ENCODE measurements at places on chromosomes 16 and 17.
A peak's percentile ranks its signal among the peaks of the same experiment; 100 is the strongest.

DNA sequence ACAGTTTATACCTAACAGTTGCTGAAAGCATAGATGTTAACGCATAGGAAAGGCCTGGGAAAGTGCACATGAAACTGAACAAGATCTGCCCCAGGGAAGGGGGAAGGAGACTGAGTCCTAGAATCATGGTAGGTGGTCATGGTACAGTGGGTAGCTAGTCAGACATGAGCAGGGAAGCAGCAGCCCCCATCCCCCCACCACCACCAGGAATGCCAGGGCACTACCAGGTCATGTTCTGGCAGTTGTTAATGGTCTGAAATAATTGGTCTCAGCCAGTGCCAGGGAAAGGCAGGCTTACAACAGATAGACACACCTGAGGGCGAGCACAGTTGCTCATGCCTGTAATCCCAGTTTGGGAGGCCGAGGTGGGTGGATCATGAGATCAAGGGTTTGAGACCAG is 185.2 kb downstream of the CPPED1 start:
- no peak for DNase-seq

- no peak for DNase-seq
Observed at GRCh38 chr17:40883031-40883430, 2.0 kb downstream of the KRT20 start.

DNA sequence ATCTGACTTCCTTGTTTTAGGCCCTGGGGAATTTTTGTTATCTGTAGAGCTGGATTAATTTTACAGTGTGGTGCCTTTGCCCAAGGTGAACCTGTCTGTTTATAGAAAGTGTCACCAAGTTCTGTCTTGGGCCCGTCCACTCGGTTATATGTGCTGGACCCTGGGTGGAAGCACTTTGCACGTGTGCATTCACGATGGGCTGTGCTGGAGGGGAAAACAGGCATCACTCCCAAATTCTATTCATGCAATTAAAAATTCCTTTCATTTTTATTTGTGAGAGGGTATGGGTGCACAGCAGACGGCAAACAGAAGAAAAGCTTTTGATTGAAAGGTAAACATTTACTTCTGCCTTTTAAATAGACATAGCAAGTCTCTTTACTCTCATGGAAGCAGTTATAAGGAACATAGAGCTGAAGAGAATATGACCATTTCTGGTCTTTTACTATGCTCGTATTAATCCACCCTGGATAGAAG is 101.2 kb downstream of the WWOX start:
- no peak for DNase-seq

DNA sequence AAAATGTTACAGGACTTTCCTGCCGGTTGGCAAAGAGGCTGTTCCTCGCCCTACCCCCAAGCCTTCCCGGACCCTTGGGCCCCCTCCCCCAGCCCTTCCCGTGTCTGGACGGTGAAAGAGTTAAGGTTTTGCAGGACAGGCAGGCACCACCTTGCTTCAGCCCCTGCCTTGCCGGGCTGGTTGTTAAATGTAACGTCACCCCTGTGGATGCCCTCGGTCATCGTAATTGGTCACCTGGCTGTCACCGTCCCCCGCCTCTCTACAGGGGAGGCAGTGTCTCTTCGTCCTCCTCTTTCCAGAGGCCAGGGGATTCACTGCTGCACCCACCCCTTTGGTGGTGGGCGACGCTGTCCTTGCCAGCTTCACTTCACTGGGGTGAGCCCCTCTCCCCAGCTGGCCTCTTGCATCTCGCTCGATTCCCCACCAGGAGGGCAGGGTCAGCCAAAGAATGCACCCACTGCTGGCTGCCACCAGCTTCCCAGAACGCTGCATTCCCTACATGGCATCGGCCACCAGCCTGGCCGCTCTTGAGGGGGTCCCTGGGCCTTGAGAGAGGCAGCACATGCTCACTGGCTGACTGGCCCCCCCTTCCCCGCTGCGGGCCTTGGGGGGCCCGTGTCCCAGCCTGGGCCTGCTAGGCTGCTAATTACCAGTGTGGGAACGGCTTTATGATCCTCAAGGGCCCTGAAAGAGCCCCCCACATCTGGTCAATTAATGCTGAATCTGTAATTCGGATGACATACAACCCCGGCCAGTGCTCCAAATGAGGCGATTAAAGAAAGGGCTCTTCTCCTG is 25.2 kb upstream of the GSE1 start:
- no peak for DNase-seq

DNA sequence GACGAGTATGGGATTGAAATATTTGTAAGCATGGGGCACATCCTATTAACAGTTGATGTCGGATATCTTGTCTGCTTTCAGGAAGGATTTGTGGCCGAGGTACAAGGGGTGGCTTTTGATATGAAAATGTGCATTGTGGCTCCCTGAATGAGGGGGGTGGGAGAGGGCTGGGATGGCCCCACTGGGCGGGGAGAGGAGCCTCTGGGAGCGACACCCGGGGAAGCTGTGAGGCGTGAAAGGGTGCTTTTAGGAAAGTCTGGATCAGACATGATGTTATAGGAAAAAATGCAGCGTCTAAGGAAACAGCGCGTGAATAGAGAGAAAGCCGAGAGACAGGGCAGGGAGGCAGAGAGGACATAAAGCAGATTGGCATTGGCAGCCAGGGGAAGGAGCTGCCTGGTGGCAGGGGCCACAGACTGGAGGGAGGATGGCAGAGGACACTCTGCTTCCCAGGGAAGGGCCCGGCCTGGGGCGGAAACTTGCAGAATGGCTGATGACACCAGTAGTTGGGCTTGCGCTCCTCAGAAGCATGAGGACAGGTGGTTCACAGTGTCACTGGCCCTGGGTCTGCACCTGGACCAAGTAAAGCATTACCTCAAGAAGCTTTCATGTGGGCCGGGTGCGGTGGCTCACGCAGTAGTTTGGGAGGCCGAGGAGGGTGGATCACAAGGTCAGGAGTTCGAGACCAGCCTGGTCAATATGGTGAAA is 95.7 kb downstream of the NTN1 start:
- no peak for DNase-seq

DNA sequence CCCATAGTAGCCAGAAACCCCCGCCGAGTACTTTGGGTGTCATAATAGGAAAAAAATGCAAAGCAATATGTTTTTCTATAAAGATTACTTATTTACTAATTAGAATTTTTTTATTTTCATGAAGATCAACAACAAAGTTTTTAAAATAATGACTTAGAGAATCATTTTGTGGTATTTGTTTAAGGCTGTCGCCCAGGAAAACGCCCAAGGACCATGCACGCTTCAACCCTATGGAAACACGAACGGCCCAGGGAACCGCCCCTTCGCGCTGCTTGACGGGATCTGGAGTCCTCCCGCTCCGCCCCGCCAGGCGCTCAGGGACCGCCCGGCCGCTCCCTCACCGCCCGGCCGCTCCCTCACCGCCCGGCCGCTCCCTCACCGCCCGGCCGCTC is 408 bp upstream of the KPNA2 start:
- DNase-seq = peak; percentile 98

GRCh38 chr17:32503251-32504165 is 16.7 kb downstream of the CDK5R1 start:
- no peak for DNase-seq

DNA sequence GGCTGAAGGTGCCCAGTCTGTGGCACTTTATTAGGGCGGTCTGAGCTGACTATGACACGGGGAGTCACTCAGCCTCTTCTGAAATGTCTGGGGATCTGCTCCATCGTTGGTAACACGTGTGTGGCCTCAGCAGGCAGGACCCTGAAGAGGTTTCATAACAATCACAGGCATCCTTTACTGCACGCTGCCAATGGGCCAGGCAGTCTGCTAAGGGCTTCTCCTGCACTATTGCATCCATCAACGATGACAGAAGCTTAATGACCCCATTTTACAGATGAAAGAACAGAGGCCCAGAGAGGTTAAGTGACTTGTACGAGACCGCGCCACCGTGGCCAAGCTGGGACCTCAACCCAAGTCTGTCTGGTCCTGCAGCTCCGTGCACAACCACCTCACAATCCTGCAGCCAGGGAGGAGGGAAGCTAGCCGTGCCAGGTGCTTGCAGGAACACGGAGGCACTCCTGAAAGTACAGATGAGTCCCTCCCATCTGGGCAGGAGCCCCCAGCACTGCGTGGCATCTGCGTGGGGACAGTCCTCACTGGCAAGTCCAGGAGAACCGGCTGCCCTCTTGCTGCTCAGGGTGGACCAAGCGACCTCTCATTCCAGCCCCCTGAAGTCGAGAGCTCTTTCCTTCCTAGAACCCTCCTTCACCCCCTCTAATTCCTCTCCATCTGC is 40.0 kb downstream of the RPH3AL start:
- no peak for DNase-seq

GRCh38 chr17:82059272-82060000 is 6.2 kb downstream of the DUS1L start:
- no peak for DNase-seq

GRCh38 chr17:63364944-63365343 is 81.2 kb downstream of the CYB561 start:
- DNase-seq = no peak

DNA sequence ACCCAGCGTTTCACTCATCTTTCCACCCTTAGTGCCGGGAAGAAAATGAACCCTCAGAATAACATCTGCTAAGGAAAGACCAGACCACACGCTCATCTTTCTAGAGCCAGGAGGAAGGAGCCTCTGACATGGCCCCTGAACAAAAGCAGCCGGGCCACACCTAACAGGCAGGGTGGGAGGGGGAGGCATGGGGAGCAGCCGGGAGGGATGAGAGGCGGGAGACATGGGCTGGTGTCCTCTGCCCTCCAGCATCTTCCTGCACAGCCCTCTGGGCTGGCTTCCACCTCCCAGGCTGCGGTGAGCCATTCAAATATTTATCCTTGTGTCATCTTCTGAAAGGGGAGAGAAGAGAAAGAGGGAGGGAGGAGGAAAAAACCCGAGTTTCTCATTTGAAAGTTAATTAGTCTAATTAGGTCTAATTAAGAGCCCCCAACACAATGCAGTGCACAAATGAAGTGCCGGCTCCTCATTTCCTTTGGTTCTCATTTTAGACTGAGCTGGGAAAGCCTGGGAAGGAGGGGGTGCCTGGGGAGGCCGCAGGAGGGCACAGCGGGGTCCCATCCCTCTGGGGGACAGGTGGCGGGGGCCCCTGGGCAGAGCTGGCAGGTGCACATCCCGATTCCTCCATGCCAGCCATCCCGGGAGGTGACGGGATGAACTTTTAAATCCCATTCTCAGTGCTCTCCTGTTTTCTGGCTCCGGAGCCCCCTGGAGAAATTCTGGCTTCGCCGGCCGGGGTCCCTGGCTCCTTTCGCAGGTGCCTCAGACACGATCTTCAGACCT is 90.5 kb downstream of the ENGASE start:
- no peak for DNase-seq

DNA sequence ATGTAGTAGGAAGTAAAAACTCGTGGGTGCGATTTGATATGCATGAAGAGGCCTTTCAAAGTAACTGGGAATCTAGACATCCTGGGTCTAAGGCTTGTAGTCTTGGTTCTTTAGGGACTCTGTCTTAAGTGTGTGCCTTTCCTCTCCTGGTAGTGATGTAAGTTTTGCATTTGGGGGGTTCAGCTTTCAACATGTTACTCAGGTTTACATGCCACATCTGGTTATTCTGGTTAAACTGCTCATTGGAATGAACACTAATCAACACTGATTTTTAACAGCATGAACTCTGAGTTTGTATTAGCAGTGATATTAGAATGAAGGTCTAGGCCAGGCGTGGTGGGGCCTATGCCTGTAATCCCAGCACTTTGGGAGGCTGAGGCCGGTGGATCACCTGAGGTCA is 15.1 kb downstream of the PGS1 start:
- no peak for DNase-seq

GRCh38 chr17:16281351-16281750 is 64.3 kb downstream of the PIGL start:
- no peak for DNase-seq

DNA sequence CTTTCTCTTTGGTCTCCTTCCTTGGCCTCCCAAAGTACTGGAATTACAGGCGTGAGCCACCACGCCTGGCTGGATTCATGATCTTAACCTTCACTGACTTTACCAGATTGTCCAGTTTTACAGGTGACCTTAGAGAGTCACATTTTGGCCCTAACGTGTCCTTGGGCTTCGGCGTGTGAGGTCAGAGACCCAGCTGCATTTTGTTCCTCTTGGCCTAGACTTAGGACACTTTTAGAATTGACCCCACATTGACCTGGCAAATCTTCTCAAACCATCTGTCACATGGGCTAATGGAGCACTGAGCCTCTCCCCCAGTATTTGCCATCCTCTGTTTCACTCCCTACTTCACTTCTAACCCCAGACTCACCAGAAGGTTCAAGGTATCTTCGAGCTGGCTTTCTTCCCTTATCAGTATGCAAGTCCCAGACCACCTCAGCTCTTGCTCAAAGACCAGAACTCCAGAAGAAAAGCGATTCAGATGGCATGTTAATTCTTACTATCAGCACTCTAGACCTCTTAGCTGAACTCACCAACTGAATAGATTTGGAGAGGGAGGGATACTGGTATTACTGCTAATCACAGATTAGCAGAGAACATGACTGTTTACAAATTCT is 1.7 kb upstream of the CYTH1 start:
- no peak for DNase-seq

DNA sequence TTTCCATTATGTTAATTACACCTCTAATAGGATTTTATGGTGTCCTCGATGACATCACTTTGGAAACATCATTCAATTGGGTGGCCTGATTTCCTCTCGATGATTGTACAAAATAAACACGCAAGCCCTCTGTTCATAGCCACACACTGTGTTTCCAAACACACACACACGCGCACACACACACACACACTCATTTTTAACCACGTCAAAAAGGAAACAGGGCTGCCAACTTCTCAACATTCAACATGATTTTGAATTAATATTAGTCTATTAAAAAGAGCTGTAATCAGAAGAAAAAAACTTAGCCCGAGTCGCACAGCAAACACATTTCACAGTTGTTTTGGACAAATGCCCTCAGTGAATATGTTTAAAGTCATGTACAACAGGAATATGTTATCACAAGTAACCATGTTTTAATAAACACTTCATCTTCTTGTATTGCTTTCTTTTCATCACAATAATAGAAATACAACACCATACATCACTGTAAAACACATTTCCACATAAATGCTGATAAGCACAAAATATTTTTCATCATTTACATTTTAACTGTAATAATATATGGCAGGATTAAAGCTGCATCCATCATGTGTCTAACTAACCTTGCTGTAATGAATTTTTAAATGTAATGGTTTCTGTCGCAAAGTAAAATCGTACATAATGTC is 219.1 kb upstream of the IRX3 start:
- no peak for DNase-seq

DNA sequence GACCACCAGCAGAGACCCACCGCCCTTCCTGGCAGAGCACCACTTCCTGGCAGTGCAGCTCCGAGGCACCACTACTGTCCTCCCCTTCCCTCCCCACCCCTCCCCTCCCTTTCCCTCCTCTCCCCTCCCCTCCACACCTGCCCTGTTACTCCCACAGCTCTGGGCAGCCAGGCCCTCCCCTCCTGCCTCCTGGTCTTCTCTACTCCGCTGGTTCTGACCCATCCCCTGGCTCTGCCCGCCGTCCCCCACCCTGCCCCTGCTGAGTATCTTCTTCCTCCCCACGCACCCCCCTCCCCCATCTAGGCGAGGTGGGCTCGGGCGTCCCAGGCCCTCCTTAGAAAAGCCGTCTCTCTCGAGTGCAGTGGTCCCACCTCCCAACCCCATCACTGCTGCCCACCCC is 77.7 kb downstream of the AMFR start:
- DNase-seq = no peak

- DNase-seq = no peak
Observed at GRCh38 chr16:75402821-75403475, 30.4 kb downstream of the CFDP1 start.

Measured in MG63 (cell line).